ENCODE measurements at places on chromosomes 7 and 10.

- H3K27ac ChIP-seq: no peak overlapping the region
- H3K36me3 ChIP-seq: no peaks in the 10 kb centered on the region
- H3K4me1 ChIP-seq: no peaks in the 10 kb centered on the region
- no peak overlapping the region for H3K4me3 ChIP-seq
- no peak for DNase-seq
Observed at GRCh38 chr7:99244939-99245338, 27.7 kb upstream of the MYH16 start.

DNA sequence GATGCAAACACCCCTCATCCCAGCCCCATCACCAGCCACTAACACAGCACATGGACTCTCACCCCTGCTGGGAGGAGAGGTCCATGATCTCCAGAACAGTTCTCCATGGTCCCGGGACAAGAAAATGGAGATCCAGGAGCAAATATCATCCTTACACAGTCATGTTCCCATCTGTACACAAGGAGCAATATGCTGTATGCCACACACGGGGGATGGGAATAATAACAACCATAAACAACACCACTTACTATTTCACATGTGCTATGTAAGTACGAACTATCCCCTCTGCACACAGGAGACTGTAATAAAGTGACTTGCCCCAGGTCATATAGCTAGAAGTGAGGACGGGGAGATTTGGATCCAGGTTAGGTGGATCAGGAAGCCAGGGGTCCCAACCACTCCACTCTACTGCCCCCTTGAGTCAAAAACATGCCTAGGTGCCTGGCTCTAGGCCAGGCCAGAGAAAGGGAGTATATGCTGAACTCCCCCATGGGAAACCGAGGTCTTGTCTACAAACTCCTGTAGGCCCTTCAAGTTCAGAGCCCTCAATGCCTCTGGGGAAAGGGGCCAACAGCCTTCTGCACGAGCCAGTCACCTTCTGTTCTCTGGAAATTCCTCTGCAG lies 34.1 kb downstream of the LRRC20 start:
- H3K36me3 ChIP-seq: no peaks in the 10 kb centered on the region
- H3K27ac ChIP-seq: no peak overlapping the region
- no peaks in the 10 kb centered on the region for H3K27me3 ChIP-seq
- DNase-seq: no peak
- no peak overlapping the region for H3K4me3 ChIP-seq

GRCh38 chr10:77925795-77926565 lies 575 bp downstream of the DLG5 start:
- peak overlapping the region; percentile 37 for H3K27ac ChIP-seq
- H3K4me1 ChIP-seq: peaks cover 11% of the 10 kb centered on the region
- H3K27me3 ChIP-seq: no peaks in the 10 kb centered on the region

DNA sequence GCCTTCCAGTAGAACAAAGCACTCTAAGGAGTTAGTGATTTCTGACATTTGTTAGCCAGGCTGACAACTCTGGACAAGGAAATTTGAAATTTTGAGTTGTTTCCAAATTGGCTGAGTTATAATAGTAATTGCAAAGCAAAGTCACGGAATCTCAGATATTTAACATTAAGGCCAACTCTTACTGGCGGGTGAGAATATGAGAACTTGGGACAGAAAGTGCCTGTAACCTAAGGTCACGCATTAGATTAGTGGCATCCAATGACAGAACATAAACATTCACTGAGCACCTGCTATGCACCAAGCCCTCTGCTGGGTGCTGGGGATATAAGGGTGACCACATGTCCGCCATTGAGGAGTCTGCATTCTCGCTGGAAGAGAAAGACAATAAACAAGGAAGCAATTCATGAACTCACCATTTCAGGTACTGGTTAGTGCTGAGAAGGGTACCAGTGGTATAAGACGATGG lies 45.5 kb upstream of the CHST15 start:
- H3K4me3 ChIP-seq: no peak overlapping the region
- no peaks in the 10 kb centered on the region for H3K27me3 ChIP-seq
- H3K27ac ChIP-seq: no peak overlapping the region
- no peaks in the 10 kb centered on the region for H3K36me3 ChIP-seq
- H3K4me1 ChIP-seq: no peaks in the 10 kb centered on the region

DNA sequence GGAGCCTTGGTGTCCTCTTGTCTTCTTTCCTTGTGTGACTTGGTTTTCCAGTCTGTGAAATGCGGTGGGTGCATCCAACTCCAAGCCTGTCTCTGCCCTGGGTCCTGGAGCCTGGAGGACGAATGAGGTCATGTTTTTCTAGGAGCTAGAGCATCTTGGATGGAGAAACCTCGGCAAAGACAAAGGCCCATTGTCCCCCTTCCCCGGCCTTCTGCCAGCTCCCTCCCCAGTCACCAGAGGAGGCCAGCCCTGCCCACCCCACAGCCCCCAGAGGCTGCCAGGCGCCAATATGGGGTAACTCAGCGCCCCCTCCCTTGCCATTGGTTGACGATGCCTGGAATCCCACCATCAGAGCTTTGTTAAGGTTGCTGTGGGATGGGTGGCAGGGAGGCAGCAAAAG lies 40.4 kb downstream of the KCTD7 start:
- H3K4me1 ChIP-seq: no peaks in the 10 kb centered on the region
- H3K27ac ChIP-seq: no peak overlapping the region
- no peak for DNase-seq
- peaks cover 25% of the 10 kb centered on the region for H3K36me3 ChIP-seq
